Stimulated activated CD8-positive, alpha-beta memory T cell treated with anti-CD3 and anti-CD28 coated beads, Interleukin-2, amount 100 ng/mL, for 1 hour (primary cell): ENCODE measurements at places on chromosomes 7 and 10.

- no peak for DNase-seq
Measured at GRCh38 chr7:112052993-112053736, 153.0 kb downstream of the DOCK4 start.

DNA sequence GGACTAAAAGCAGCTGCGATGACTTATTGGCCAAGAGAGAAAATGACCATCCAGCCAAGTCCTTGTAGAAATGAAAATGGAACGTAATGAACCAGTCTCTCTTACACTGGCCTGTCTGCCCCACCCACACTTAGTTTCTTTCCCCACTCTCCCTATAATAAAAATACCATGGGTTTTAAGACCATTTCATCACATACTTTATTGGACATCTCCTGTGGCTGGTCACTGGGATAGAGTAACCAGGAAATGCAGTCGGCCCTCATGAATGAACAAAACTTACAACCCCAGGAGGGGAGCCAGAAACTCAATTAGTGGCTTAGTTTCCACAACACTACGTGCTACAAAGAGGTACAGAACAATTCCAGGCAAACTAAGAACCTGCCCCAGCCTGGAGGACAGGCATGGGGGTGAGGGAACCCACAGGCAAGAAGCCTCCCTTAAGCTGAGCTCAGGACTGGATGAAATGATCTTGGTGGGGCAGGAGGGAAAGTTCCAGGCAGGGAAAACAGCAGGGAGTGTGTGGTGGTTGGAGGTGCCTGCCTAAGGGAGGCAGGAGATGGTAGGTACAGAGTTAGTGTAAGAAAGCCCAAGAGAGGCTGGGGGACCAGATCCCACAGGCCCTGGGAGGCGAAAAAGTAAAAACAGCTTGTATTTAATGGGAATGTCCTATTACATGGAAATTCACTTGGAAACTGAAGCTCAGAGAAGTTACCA lies 29.6 kb downstream of the MKI67 start:
- DNase-seq, result no peak

GRCh38 chr7:130022623-130023175 lies 28.5 kb downstream of the ZC3HC1 start:
- DNase-seq, result no peak

- no peak for DNase-seq
Measured at GRCh38 chr7:92797693-92798092, 38.7 kb downstream of the CDK6 start.

- no peak for DNase-seq
Measured at GRCh38 chr7:20050241-20050966, 166.8 kb downstream of the MACC1 start.

DNA sequence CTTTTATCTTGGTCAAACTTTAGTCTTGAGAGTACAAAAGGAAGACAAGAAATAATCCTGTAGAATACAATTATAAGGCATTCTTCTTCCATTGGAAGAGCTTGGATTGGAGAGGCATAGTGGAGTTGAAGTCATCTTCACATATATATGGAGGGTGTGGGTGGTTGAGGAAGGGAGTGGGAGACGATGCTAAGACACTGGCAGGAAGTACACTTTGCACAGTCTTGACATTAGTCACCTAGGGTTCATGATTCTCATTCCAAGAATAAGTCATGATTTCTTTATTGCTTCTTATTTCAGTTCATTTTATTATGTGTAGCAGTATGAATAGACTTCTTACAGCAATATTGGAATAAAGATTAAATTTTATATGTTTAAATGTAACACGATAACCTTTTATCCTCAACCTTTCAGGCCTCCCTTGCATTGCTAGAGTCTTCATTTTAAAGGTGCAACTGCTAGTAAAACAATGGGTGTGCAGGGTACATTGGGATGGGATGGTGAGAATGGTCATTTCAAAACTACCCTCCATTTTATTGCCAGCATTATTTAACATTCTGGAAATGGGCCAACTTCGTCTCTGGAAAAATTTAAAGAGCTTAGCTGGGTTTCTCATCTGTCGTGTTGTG lies 12.3 kb upstream of the SLC26A3 start:
- DNase-seq, result no peak

GRCh38 chr10:45354261-45354660 lies 19.8 kb upstream of the ALOX5 start:
- no peak for DNase-seq

- no peak for DNase-seq
Measured at GRCh38 chr7:46150202-46150601, 229.1 kb upstream of the IGFBP3 start.

GRCh38 chr10:17951868-17952371 lies at the start of gene SLC39A12:
Gene SLC39A12 (plus strand): TSS chr10:17951918. CDS start chr10:17953277, 1,359 bp downstream.
- DNase-seq, result no peak

DNA sequence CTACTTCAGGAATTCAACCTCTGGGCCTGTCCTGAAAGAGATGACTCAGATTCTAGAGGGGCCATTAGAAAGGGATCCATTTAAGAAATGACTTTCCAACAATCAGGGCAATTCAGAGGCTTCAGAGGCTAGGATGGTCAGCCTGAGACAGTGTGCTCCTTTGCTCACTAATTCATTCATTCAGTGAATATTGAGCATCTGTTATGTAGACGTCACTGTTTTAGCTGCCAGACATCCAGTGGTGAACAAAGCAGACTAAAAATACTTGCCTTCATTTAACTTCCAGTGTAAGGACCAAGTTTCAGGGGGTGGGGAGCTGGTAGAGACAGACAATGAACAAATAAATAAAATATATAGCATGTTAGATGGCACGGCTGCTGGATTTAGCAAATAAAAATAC lies 1.6 kb downstream of the KIAA1217 start:
- no peak for DNase-seq

DNA sequence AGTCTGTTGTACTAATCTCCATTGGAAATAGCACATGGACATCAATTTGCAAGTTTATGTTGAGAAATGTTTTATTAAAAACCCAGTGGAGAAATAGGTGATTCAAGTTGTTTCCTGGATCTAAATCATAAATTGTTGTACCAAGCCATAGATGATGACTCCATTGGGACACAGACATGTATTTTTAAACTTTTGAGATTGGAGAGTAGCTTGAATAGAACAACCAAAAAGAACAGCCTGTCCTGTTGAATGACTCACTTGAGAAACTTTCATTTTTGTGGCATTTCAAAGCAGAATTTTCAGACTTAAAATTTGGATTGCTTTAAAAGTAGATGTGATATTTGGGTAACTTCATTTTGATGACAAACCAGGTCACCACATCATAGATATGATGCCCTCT lies 197.5 kb downstream of the GPAM start:
- no peak for DNase-seq

GRCh38 chr10:126223512-126224067 lies 164.7 kb downstream of the ADAM12 start:
- DNase-seq, result no peak

- no peak for DNase-seq
Measured at GRCh38 chr7:42010751-42011150, 226.3 kb downstream of the GLI3 start.

DNA sequence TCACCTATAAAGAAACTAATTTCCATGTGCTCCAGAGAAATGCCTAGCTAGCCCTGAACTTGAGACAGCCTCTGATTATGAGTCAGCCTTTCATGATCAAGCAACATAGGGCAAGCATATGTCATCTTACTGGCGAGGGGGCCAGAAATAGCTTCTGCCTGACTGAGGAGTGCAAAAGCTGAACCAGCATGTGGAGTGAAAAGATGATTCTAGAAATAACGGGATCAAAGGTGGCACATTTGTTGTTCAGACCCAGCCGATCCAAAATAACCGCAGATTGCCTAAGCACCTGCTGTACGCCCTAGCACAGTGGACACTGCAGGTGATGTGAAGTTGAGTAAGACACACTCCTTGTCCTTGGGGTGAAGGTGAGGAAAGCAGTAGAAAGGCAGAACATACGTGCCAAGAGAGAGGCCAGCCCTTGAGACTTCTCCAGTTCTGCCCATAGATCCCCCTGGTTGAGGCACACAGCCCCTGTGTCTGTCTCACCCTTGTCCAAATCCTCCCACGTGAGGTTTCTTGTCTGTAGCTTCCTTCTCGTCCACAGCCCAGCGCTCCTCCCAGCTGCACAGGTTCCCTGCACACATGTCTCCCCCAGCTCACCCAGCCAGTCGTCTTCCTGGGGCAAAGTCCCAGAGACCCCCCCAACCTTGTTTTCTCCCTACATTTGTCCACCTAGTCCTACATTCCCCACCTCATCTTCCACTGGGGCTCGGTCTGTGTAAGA lies 2.8 kb upstream of the BCL7B start:
- no peak for DNase-seq

DNA sequence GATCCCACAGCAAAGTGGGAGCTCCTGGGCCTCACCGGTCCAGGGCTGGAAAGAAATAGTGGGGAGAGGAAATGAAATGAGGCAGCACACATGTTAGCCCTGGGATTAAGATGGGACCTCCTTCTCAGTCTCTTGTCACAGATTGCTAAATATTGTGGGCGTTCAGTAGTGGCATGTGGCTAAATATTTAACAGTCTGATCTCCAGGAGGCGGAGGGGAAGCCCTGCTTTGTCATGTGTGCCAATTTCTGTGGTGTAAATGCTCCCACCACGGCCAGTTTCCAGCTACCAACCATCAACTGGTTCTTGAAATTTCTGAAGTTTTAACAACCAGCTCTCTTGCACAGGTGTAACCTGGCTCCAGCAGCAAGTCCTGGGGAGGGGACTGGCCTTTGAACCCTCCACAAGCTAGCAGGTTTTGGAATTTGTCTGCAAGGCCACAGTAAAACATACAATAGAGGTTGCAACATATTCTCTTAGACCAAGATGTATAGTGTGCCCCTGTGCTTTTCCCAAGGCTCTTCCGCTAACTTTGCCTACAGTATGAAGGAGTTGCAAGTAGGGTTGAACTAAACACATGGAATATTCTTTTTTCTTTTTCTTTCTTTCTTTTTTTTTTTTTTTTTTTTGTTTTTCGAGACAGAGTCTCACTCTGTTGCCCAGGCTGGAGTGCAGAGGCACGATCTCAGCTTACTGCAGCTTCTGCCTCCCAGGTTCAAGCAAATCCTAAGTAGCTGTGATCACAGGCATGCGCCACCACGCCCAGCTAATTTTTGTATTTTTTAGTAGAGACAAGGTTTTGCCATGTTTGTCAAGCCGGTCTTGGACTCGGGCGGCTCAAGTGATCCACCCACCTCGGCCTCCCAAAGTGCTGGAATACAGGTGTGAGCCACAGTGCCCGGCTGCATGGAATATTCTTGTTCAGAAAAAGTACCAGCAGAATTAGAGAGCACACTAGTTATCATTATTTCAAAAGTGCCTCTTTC lies 103.1 kb upstream of the PCBD1 start:
- DNase-seq, result no peak
